Activated T-cell treated with anti-CD3 and anti-CD28 coated beads for 4 hours (primary cell): ENCODE measurements at places on chromosomes 2 and 18.

DNA sequence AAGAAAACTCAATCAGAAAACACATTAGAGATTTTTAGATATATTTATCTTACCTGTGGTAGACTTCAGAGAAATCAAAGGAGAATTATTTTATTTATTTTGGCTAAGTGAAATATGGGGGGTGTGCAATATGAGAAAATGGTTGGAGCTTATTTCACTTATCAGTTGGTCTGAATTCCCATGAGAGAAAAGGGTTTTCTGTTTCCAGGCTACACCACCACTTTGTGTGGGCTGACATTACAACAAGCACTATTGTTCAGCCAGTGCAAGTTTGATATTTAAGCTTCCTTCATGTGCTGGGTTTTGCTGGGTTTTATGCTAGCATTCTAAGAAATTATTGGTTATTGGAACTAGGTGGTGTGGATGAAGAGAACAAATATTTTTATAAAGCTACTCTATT, 33.5 kb downstream of the RMND5A start:
- no peak for DNase-seq

DNA sequence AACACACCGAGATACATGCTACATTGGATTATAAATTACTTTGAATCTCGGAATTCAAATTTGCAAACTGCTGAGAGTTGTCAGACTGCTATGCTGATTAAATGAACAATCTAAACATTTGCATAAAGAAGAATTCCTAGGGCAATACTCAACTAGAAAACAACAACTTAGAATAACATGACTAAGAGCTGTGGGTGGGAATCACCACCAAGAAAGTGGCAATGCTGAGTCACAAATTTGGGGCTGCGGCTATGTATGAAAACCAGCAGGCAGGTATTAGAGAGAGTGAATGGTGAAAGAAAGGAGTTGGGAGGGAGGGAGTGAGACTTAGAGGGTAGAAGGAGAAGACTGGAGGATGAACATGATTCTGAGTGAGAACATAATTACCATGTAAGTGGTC, 559.5 kb downstream of the PIK3C3 start:
- no peak for DNase-seq

DNA sequence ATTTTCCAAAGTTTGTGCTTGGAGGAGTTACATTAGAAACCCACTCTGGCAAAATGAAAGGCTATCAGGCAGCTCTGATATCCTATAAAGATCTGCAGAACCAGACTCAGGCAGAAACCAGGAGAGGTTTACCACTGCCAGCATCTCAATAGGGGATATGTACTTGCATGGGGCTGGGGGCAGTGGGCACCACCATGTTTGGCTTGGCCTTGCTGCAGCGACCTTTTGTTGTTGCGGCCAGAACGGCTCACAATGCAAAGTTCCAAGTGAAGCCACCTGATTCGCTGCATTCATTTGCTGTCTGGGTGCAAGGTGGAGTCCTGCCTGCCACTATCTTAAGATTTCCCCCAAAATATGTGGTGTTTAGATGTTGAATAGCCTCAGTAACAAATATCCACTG, 81.3 kb downstream of the COPS8 start:
- DNase-seq, result no peak

DNA sequence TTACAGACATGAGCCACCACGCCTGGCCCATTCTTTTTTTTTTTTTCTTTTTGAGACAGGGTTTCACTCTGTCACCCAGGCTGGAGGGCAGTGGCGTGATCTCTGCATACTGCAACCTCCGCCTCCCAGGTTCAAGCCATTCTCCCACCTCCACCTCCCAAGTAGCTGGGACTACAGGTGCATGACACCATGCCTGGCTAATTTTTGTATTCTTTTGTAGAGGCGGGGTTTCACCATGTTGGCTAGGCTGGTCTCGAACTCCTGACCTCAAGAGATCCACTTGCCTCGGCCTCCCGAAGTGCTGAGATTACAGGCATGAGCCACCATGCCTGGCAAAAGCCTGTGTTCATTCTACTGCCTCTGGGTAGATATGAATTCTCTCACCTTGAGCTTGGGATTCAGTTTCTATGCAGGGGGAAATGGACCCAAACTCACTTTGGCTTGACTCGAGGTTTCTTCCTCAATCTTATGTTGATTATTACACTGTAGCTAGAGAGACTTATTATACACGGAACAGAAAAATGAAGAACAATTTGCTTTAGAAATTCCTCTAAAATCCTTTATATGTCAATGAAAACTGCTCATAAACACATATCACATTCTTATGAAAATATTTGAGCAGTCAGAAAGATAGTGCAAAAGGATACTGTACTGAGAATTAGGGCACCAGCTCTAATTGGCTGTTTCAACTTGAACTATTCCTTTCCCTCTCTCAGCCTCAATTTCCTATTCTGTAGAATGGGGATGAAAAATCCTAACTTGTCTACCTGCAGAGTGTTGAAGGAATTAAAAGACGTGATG, 252.3 kb downstream of the MYCN start:
- no peak for DNase-seq
